ENCODE measurements at places on chromosomes 7 and 10.
A peak's percentile ranks its signal among the peaks of the same experiment; 100 is the strongest.

DNA sequence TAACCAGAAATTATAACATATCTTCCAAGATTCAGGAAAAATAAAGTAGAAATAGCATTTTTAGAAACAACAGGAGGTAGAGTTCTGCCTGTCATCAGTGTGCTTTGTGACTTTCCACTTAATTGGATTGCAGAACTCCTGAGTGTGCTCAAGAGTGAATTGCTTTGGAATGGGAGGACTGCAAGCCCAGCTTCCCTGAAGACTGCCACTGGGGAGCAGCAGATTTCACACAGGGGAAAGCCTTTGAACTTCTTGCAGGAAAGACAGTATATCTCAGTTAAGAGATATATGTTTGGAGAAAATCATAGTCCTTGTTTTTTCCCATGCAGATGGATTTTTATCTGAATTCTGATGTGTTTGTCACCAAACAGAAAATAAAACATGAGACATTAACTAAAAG is 124.5 kb downstream of the TMEM168 start:
- DNase-seq = no peak

DNA sequence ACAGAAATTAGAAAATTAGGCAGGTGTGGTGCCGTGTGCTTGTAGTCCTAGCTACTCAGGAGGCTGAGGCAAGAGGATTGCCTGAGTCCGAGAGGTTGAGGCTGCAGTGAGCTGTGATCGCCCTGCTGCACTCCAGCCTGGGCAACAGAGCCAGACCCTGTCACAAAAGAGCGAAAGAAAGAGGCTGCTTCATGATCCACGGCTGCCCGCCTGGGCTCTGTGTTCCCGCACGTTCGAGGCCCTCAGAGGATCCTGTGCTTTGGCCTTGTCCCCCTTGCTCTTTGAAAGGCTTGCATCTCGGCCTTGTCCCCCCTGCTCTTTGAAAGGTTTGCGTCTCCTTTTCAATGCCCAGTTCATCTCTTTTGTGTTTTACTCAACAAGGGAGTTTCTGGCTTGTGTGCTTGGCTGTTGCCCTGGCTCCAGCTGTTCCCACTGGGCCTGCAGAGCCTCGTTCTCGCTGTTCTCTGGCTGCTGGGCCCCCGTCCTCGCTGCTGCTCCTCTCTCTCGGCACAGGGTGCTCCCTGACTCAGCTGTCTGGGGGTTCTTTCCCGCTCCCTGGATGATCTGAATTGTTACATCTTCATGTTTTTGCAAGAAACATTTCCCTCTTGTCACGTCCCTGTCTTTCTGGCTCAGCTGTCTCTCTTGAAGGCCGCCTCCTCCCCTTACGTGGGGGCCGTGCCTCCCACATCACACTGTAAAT is 45.1 kb upstream of the INPP5A start:
- DNase-seq = no peak

- no peak for DNase-seq
These were observed 1017.6 kb downstream of the SORCS3 start for GRCh38 chr10:105658696-105659095.

DNA sequence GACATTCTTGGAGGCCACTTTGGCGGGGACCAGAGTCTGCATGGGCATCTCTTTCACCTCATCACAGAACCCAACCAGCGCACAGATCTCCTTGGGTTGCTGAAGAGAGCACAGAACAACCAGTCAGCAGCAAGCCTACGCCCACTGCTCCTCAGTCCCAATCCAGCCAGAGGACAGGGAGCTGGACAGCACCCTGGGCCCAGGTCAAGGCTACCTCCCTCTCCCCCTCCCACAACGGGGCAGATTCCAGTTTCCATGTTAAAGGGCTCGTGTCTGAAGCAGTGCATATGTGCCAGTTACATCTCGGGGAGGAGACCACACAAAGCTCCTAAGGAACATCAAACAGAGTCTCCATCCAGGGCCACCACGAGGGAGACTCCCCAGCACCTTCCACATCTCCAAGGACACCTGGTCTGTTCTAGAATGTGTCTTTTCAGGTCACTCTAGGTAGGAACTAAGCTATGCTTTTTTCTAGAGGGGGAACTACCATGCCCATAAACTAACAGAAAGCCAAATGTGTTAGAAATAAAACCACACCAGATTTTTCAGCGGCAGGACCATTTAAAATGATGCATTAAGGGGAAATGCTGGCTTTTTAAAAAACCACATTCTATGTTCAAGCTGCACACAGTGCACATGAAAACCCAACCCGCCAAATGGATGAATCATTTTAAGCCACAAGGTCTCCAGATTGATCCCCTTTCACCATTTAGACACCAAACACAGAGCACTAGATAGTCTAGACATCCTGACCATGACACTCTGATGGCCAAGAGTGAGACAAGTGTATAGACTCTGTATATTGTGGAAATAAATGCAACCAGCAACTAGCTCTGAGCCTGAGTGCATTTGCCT is 28.9 kb downstream of the PSAP start:
- no peak for DNase-seq

DNA sequence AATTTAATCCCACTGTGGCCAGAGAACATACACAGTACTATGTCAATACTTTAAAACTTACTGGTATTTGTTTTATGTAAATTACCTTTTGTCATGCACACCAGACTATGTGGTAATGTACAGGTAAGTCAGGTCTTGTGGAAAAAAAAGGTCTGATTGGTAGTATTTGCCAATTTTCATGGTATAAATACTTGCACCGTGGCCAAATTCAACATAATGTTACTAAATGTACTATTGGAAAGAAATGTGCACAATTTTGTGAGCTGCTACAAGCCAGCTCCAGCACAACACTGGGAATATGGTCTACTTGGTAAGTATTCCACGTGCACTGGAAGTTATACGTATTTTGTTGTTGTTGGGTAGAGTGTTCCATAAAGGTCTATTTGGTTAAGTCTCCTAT is 392.5 kb downstream of the RPS24 start:
- DNase-seq = no peak

- no peak for DNase-seq
These were observed 572.0 kb downstream of the PTPRN2 start for GRCh38 chr7:158015403-158016179.

DNA sequence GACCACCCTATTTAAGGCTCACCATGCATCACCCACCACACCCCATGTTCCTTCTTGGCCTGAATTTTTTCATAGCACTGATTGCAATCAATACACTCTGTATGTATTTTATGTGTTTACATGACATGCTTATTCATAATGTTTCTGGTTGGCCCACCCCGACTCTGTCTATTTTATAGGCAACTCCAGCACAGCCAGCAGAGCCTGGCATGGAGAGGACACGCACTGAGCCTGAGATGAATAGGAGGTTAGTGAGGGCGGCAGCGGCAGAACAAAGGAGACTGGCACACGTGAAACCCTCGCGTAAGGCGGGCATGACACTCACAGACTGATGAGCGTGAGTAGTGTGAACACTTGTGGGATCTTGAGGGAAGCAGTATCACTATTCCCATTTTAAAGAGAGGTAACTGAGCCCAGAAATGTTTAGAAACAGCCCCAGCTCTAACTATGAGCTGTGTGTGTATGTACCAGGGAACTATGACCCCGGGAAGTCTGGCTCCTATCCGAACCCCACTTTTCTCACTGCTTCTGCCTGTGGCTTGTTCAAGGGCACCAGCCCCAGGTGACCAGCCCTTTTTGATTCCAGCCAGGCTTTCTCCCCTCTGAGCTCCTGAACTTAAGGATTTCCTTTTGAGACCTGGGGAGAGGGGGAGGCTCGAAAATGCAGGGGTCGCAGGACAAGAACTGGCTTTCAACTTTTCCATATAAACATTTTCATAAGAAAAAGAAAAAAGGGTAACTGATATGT is 113.3 kb downstream of the ARHGAP22 start:
- DNase-seq = no peak

DNA sequence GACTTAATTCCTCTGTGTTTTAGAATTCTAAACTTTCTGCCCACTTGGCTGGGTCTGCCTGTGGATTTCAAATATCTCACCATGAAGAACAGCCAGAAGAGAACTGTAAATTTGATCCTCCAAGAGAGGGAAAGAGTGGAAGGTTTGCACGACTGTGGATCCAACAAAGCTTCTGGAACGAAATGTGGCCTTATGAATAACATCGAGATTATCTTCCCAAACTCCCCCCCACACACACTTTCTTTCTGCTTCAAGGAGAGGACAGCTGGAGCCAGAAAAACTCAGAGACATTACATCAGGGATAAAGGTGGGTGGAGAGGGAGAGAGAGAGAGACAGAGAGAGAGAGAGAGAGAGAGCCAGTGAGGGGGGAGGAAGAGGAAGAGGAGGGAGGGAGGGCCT is 570.1 kb upstream of the MGMT start:
- DNase-seq = no peak

- no peak for DNase-seq
These were observed 5.3 kb downstream of the ZNF273 start for GRCh38 chr7:64908358-64908757.

- no peak for DNase-seq
These were observed 52.5 kb upstream of the USP6NL start for GRCh38 chr10:11663763-11664555.

- no peak for DNase-seq
These were observed 32.1 kb upstream of the MDFIC start for GRCh38 chr7:114889646-114890285.

- DNase-seq = no peak
These were observed 21.2 kb downstream of the ASB15 start for GRCh38 chr7:123622660-123623386.

GRCh38 chr10:69633673-69634635 is 3.9 kb downstream of the FAM241B start:
- no peak for DNase-seq

- no peak for DNase-seq
These were observed 185.0 kb downstream of the BICC1 start for GRCh38 chr10:58697691-58698090.

GRCh38 chr7:24227068-24227467 is 56.9 kb upstream of the NPY start:
- peak; percentile 0 for DNase-seq

GRCh38 chr7:140899883-140900282 is 24.8 kb downstream of the BRAF start:
- no peak for DNase-seq

DNA sequence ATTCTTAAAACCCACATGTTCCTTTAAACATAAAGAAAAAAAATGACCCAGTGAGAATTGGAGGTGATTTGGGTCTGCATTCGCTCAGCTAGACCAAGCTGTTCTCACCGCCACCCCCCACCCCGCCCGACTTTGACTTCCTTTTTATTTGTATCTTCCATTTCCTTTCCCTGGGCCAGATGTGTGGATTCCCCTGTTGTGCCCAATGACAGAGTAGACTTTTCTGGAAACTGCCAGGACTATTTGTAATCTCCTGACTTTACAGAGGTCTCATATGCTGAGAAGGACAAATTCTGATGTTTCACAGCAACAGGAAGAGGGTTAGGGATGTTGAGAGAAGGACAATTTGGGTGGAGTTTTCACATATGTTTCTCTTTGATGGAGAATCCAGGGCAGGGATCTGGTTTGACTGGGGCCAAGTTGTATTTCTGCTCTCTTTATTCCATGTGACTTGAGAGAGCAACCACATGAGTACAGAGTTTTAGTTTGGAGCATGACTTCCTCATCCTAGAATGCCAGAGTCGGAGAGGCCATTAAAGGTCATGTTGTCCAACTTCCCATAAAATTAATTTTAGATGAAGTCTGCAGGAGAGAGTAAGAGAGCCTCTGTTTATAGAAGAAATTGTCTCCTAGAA is 1023.2 kb downstream of the LRMDA start:
- no peak for DNase-seq

DNA sequence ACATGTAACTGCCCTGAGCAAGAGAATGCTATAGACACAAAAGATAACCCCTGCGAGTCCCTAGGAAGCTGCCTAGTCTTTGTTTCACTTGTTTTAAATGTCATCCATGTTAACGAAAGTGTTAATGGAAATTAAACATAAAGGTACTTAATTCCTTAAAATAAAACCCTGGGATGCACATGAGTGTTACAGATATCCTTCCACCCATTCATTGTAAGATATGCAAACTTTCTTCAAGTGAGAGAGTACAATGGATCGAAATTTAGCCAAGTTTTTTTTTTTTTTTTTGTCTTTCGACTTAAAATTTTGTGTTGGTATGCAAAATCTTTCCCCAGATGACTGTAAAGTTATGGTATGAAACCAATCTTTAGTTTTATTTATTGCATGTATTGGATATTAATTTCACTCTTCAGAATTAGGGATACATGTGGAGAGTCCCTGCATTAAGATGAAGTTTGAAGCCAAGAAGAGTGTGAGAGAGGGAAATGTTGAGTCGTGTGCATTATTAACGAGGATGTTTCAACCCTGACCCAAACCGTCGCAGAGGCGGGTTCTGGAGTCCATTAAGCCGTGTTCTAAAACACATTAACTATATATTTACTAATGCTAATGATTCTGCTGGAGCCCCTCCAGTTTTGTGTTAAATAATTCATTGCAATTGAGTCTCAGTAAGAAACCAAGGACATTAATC is 1.6 kb downstream of the CDK14 start:
- no peak for DNase-seq

- no peak for DNase-seq
These were observed 26.5 kb downstream of the VWA2 start for GRCh38 chr10:114265392-114266053.

GRCh38 chr10:84668186-84668763 is 339.9 kb downstream of the CCSER2 start:
- DNase-seq = no peak

DNA sequence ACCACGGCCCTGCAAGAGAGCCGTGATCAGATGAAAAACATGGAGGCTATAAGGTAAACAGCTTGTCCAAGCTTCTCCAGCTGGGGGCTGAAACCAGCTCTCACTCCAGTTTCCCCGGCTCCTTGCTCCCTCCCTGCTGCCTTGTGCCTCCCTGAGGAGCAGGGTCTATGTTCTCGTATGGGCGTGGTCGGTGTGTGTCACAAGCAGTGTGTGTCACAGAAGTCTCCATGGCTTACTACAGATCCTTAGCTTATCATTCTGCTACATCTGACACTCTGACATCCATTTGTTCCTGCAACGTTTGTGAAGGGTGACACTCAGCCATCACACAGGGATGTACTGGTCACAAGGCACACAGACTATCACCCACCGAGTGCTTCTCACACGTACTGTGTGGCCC is 54.6 kb downstream of the CSGALNACT2 start:
- DNase-seq = no peak

DNA sequence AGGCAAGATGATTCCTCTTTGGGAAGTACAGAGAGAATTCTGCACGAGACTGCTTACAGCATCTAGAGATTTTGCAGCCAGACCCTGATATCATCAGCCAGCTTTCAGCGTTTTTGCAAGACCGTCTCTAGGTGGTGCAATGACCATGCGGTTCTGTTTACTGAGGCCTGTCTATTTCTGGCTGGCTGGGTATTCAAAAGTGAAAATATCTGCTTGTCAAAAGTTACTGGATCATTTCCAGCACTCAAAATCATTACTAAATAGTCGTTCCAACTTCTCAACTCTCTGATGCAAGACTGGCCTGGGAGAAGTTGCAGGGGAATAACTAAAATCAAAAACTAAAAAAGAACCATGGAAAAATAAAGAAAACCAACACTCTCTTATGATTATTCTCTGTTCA is 240.1 kb downstream of the ELMO1 start:
- peak; percentile 37 for DNase-seq

GRCh38 chr7:141700296-141700847 is 1.6 kb downstream of the DENND11 start:
- DNase-seq = no peak

- DNase-seq = no peak
These were observed 18.7 kb downstream of the C10orf105 start for GRCh38 chr10:71700731-71701368.

Measured in CD4-positive, alpha-beta memory T cell (primary cell).